HT-29 (cell line): ENCODE measurements at places on chromosomes 16 and 17. TPM values are rescaled to one million over a fixed set of nuclear protein-coding genes. Genes with fewer than 3 reads are reported as not detected.

GRCh38 chr17:55341432-55341831, 76.7 kb downstream of the HLF start:
- no peak for DNase-seq

- DNase-seq = no peak
These were observed 2.6 kb upstream of the KRT14 start for GRCh38 chr17:41589301-41589700.

- DNase-seq = no peak
These were observed 451.2 kb upstream of the PSMD7 start for GRCh38 chr16:73845238-73846006.

GRCh38 chr16:2842340-2843000, 12.4 kb downstream of the ZG16B start:
- DNase-seq = no peak

GRCh38 chr17:61221597-61222471, 177.8 kb upstream of the TBX2 start:
- DNase-seq = no peak

- DNase-seq = no peak
These were observed 210.0 kb downstream of the FTO start for GRCh38 chr16:53913920-53914319.

DNA sequence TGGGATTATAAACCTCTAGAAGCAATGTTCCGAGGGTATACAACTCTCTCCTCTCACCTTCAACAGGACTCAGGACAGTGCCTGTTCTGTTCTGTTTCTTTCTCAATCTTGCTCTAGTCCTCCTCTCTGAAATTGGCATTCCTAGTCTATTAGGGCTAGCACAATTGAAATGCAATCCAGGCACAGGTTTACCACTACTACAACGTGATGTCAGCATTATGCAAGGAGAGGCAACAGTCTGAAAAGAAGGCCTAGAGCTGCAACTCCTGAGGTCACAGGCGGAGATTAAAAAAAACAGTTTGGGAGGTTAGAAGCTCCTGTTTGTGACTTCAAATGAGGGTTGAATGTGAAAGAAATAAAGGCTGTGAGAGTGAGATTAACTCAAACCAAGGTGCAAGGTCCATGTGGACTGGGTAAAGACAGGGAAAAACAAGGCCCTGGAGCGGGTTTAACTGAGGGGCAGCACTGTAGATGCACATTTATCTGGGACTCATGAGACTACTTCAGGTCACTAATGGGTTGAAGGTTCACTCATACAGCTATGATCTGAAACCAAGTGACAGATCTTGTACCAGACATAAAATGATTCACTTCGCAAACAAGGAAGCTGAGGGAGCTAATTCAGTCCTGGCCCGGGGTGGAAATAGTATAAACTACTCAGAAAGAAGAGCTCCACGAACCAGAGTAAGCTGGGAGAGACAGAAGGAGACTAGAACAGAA, 16.8 kb downstream of the AMFR start:
- DNase-seq = peak; percentile 62

- DNase-seq = no peak
These were observed 121.2 kb upstream of the RCVRN start for GRCh38 chr17:10025976-10026901.

- DNase-seq = no peak
These were observed 432.5 kb downstream of the HS3ST3B1 start for GRCh38 chr17:14733376-14733775.

DNA sequence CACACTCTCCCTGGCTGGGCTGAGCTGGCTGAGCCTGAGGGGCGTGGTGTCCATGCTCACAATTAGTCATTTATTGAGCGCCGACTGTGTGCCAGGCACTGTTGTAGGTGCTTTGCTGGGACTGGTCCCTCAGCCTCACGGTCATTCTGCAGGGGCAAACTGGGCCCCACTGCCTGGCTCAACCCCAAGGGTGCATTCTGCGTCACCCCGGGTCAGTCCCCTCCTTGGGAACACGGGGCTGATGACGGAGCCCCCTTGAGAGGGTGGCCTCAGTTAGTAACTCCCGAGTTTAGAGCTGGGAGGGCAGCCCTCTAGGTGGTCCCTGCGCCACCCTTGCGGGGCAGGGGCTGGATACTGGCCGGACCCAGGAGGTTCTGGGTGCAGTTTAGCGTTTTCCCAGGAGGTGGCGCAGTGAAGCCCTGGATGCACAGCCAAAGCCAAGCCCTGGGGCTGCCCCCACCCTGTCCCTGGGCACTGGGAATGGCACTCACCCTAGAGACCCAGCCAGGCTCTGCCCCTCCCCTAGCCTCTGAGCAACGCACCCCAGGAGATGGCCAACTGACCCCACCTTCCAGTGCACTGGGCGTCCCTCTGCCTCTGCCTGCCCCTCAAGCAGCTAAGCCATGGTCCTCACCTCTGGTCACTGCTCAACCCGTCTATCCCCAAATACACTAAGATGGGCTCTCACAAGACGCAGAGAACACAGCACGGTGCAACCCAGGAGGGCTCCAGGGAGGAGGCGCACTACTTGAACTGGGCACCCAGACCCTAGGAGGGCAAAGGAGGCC, 243.2 kb upstream of the GSE1 start:
- DNase-seq = peak; percentile 62

DNA sequence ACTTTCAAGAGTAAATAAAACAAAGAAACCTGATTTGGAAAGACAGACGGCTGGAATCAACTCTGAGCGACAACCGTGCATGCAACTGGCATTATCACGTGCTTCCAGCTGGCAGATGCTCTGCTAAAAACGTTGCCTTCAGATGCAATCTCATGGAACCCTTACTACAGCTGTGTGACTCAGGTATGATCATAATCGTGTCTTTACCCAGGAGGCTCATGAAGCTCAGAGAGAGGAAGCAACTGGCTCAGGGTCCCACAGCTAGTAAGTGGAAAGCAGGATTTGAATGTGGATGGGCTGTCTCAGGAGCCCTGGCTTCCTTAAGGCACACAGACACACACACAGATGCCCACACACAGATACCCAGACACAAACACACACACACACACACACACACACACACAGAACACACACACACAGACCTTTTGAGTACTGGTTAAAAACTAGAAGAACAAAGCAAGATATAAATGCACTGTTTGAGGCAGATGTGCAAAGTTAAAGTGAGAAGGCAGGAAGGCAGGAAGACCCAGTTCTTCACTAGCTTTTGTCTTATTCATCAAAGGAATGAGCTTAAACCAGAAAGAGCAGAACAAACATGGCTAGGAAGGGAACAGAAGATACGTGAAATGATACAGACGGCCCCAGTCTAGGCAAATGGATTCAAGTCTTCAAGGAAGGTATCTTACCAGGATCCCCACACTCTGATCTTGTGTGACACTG, 275.2 kb downstream of the MAF start:
- no peak for DNase-seq

DNA sequence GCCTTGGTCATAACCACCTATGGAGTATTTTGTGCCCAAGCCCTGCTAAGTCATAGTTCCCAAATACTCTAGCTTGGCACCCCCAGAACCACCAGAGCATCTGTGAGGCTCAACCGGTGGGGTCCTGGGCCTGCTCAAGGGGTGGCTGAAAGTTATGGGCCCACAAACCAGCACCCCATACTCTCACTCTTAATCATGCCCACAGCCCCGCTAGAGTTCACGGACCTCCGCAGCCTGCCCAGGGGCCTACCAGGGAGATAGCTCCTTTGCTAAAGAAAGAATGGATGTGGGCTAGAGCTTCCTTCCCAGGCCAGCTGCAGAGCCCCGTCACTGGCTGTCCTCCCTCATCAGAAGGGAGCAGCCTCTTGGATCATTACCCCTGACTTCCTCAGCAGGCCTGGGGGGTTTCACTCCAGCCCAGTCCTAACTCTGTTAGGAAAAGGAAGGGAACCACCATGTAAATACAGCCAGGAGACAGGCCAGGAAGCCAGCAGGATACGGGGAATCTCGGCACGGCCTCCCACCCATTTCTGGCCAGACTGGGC, 1.4 kb downstream of the GIT1 start:
- DNase-seq = no peak

DNA sequence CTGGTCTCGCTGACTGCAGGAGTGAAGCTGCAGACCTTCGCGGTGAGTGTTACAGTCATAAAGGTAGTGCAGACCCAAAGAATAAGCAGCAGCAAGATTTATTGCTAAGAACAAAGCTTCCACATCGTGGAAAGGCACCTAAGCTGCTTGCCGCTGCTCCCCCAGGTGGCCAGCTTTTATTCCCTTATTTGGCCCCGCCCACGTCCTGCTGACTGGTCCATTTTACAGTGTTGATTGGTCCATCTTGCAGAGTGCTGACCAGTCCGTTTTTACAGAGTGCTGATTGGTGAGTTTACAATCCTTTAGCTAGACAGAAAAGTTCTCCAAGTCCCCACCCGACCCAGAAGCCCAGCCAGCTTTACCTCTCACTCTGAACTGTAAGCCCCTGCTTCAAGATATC, 227.8 kb downstream of the ABCC12 start:
- DNase-seq = peak; percentile 60

GRCh38 chr17:2383628-2384167, 17.2 kb downstream of the MNT start:
- DNase-seq = no peak

DNA sequence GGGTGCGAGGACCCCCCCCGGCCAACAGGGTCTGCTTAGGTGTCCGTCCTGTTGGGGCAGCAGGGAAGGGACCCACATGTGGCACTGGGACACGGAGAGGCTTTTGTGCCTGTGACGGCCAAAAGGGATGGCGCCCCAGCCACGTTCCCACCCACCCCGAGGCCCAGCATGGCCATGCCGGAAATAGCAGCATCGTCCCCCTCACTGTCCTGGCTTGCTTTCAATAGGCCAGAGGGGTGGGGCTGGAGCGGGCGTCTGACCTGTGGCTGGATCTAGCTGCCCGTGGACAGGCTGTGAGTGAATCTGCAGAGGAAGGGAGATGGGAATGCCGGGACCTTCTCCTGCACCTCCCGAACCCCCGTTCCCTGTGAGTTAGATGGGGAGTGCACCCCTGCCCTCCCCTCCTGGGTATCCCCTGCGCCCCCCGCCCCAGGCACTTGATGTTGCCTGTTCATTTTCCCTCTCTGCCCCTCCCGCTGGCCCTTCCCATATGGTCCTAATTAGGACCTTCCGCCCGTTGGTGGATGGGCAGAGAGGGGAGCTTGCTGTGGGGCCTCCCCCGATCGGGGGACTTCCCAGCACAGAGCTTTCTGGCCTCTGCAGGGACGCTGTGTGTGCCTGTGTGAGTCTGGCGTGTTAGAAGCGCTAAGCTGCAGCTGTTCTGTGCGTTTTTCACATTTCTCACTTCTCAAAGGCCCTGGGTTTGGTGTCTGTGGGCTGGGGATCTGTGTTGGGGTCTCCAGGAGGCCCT, 292.8 kb downstream of the SEC14L1 start:
- DNase-seq = no peak

GRCh38 chr16:86457501-86458148, 52.7 kb upstream of the FOXF1 start:
- DNase-seq = no peak

GRCh38 chr17:50864747-50865059, 1.5 kb downstream of the TOB1 start:
- no peak for DNase-seq

DNA sequence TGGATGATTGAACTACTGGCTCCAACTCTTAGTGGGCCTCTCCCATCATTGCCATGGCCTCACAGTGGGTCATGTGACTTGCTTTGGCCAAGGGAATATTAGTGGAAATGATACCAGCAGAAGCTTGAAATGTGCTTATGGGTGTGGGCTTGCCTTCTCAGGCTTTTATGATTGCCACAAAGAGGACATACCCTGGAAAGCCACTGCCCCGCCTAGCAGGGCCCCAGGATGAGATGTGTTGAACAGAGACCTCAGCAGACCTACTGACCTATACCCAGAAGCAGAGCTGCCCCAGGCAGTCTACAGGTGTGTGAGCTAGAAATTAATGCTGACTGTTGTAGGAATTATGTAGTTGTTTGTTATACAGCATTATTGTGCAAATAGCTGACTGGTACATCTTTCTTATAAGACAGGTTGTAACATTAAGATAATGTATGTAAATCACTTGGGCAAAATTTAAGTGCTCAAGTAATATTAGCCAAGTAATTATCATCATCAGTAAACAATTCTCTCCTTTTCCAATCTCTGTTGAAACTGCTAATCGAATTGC, 67.8 kb upstream of the CDH5 start:
- DNase-seq = no peak

GRCh38 chr17:27677191-27677590, 46.2 kb downstream of the LGALS9 start:
- no peak for DNase-seq

- DNase-seq = no peak
These were observed 7.7 kb downstream of the SCGB1C2 start for GRCh38 chr17:144936-145670.

- no peak for DNase-seq
These were observed 17.3 kb downstream of the COG1 start for GRCh38 chr17:73210002-73210678.

DNA sequence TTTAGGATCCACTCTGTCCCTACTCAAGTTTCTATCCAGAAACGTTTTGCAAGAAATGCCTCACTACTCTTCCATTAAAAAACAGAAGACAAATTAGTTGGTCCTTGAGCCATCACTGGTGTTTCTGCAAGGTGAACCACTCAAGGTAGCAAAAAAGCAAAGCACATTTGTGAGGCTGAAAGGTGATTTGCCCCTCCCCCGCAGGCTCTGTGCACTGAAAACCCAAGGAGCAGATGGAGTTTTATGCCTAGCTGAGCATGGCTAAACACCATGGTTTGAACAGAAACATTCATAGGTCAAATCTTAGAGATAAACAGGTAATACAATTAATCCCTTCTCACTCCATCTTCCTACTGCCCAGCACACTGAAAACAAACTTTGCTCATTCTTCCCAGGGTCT, 538.2 kb upstream of the CDH5 start:
- DNase-seq = no peak

GRCh38 chr17:8186446-8186786, 3.6 kb downstream of the BORCS6 start:
- no peak for DNase-seq

DNA sequence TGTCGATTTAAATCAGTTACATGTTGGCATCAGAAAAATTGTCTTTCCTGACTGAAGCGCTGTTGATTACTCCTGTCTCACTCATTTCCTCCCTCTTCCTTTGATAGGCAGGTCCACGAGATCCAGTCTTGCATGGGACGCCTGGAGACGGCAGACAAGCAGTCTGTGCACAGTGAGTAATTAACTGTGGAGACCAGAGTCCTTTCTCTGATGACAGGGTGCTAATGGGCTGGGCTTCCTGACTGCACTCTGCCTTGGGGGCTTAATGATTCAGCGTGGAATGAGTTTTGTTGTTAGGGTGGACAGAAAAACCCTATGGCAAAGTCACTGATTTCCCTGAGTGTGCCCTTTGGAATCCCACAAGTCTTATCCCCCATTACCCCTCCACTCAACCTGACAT, 6.5 kb downstream of the GOSR2 start:
- no peak for DNase-seq

QRICH2 gene
- 0.05 and 0.18 TPM in 2 replicates for total RNA-seq

CEP295NL gene
- total RNA-seq = 0.05 and 2.1 TPM in 2 replicates

ITGB3 gene
- total RNA-seq = not detected in 2 replicates

MT1G gene
- 0.50 and 1.5 TPM in 2 replicates for total RNA-seq

SCARF1 gene
- 0.89 and 1.3 TPM in 2 replicates for total RNA-seq

TPSB2 gene
- not detected in 2 replicates for total RNA-seq

COQ7 gene
- 34.5 and 36.6 TPM in 2 replicates for total RNA-seq

CACNG3 gene
- total RNA-seq = not detected in 2 replicates

ADGRG3 gene
- total RNA-seq = not detected in 2 replicates

C16orf92 gene
- not detected in 2 replicates for total RNA-seq

ABI3 gene
- not detected in 2 replicates for total RNA-seq
